WERI-Rb-1 (cell line): ENCODE measurements at places on chromosomes 3 and 15.

- DNase-seq, result no peak
These were observed 19.4 kb upstream of the SKOR1 start for GRCh38 chr15:67805666-67806516.

- DNase-seq, result peak; percentile 72
These were observed 4.7 kb upstream of the RNF13 start for GRCh38 chr3:149808209-149808829.

DNA sequence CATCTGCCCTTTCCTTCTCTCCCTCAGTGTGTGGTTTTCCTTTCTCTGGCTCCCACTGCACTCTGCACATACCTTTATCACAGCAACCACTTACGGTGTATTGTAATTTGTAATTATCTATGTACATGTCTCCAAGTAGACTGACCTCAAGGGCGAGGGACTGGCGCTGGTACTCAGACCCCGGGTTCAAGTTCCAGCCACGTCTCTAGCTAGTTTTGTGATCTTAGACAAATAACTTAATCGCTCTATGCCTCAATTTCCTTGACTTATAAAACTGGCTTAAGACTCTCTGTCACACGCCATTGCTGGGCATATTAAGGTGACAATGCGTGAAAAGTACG, 607 bp upstream of the SENP2 start:
- no peak for DNase-seq

- DNase-seq, result no peak
These were observed 467.6 kb upstream of the CFAP20DC start for GRCh38 chr3:59517388-59517787.

- no peak for DNase-seq
These were observed 936.3 kb downstream of the ROBO1 start for GRCh38 chr3:78831446-78831972.

DNA sequence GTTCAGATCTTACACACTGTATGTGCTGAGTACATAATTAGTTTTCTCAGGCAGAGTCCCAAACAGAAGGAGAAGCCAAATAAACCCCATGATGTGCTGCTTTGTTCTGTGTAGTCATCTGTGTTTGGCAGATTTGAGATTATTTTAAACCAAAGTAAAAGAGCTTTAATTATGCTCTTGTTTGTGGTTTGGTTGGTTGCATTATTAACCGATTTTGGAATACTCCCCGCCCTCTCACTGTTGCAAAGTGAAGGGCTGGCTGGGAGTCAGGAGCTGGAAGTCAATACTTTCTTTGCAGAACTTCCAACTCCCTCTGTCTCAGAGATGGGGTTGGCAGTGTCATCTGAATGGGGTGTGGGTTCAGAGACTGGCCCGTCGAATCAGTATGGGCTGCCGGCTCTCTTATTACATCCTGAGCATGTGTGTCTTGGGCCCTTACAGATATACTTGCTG, 34.4 kb downstream of the SLCO3A1 start:
- no peak for DNase-seq

GRCh38 chr15:81296186-81296585, 27.8 kb downstream of the STARD5 start:
- DNase-seq, result no peak
